ENCODE measurements at places on chromosomes 12 and 14. TPM values are rescaled to one million over a fixed set of nuclear protein-coding genes. Genes with fewer than 3 reads are reported as not detected.

YEATS4 gene
- 12.8 TPM for total RNA-seq

CLEC2D gene
- 4.0 TPM for total RNA-seq

ADGRD1 gene
- total RNA-seq, result not detected

ERP29 gene
- total RNA-seq, result 88.9 TPM

MYF6 gene
- not detected for total RNA-seq

TMTC3 gene
- total RNA-seq, result 34.5 TPM

CPM gene
- total RNA-seq, result 7.5 TPM

KRT74 gene
- not detected for total RNA-seq

CNTN1 gene
- 9.8 TPM for total RNA-seq

ENDOU gene
- not detected for total RNA-seq

LLPH gene
- 3.6 TPM for total RNA-seq

KCNH3 gene
- not detected for total RNA-seq

RFX4 gene
- total RNA-seq, result not detected
